ENCODE measurements at places on chromosomes 4 and X. TPM values are rescaled to one million over a fixed set of nuclear protein-coding genes. Genes with fewer than 3 reads are reported as not detected.

- H3K36me3 ChIP-seq, result no peaks in the 10 kb centered on the region
- H3K27ac ChIP-seq, result no peak overlapping the region
- no peak for DNase-seq
- H3K4me3 ChIP-seq, result no peak overlapping the region
These were observed 231.2 kb downstream of the FRAS1 start for GRCh38 chr4:78288327-78288726.

DNA sequence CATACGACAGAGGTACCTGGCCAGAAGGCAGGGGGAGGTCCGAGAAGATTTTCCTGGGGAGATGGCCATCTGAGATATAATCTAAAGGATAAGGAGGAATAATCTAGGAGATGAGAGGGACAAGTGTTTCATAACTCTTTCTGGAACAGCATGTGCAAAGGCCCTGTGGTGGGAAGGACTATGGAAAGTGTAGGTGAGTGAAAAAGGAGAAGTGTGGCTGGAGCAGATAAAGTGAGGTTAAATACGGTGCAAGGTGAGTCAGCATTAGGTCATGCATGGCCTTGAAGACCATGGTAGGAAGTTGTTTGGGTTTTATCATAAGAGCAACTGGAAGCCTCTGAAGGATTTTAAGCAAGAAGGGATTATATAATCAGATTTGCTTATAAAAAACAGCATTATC is 34.6 kb upstream of the MTM1 start:
- H3K27ac ChIP-seq, result no peak overlapping the region
- H3K4me3 ChIP-seq, result no peak overlapping the region
- DNase-seq, result no peak
- no peaks in the 10 kb centered on the region for H3K36me3 ChIP-seq

GRCh38 chr4:111535792-111536191 is 609.5 kb upstream of the FAM241A start:
- no peaks in the 10 kb centered on the region for H3K4me1 ChIP-seq
- no peak overlapping the region for H3K4me3 ChIP-seq
- no peaks in the 10 kb centered on the region for H3K36me3 ChIP-seq
- H3K27ac ChIP-seq, result no peak overlapping the region
- no peaks in the 10 kb centered on the region for H3K27me3 ChIP-seq
- DNase-seq, result no peak

DNA sequence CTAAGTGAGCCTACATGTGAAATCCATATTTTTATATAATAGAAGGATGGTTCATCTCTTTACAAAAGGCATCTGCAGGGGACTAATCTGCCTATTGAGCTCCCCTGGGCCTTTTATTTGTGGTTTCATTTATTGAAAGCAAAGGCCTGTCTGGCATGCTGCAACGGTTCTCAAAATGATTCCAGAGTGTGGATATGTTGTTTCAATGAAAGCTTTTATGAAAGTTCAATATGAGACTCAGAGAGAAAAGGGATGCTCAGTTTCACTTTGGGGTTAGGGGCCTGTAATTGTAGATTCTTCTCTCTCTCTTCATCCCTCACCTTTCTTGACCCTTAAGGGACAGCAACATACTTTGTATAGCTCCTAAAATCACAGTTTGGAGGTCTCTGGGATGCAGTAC is 204.2 kb upstream of the CASK start:
- H3K4me1 ChIP-seq, result peaks cover 3% of the 10 kb centered on the region
- no peaks in the 10 kb centered on the region for H3K36me3 ChIP-seq
- no peak overlapping the region for H3K27ac ChIP-seq
- H3K27me3 ChIP-seq, result no peaks in the 10 kb centered on the region
- no peak overlapping the region for H3K4me3 ChIP-seq
- no peak for DNase-seq

GRCh38 chr4:113637363-113637762 is 124.2 kb downstream of the CAMK2D start:
- H3K27me3 ChIP-seq, result no peaks in the 10 kb centered on the region
- H3K36me3 ChIP-seq, result no peaks in the 10 kb centered on the region
- H3K4me1 ChIP-seq, result no peaks in the 10 kb centered on the region
- H3K4me3 ChIP-seq, result no peak overlapping the region

DNA sequence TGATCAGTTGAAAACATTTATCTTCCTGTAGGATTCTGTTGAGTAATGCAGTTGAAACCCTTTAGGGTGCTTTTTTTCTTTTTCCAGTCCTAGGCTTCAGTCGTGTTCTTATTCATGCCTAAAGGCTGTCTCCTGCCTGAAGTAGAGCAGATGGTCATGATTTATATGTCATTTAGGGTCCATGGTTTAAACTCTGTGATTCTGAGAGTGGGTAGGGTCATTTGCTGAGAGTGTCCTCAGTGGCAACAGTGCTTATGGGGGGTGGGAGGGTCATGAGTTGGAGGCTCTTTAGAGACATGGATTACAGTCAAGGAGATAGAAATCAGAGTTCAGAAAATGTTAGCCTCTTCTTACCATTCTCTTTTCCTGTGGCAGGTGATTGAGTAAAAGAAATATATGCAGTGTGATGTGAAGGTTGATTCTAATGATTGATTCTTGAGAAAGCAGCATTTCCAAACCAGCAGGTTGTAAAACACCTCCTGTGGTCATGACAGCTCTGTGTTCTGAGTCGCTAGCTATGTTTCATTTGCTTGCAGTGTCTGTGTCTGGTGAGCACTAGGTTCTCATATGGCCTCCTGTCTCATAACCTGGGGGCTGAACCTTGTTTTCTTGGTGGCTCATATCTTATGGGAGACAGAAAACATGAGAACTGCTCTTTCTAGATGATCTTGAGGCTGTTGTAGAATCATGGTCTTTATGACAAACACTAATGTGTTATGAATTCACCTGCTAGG is 60.4 kb downstream of the JADE1 start:
- H3K27me3 ChIP-seq, result no peaks in the 10 kb centered on the region
- H3K4me1 ChIP-seq, result no peaks in the 10 kb centered on the region
- H3K27ac ChIP-seq, result no peak overlapping the region
- no peak overlapping the region for H3K4me3 ChIP-seq
- peaks cover 1% of the 10 kb centered on the region for H3K36me3 ChIP-seq

DNA sequence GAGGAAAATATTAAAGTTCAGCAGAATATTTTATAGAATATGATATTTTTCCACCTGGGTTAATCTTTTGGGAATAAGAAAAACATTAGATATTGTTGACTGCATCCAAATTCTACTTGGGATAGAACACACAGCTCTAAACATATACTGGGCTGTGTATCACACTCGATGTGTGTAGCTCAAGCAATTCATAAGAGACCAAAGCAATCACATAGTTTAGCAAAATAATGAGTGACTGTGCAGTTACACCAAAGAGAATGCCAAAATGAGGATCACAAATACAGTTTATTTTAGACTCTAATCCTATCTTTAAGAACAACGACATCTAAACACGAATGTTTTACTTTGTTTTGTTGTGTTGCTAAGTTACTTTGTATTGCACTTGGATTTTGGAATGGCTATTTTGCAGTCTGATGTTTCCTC is 101.2 kb downstream of the CBR4 start:
- H3K27ac ChIP-seq, result no peak overlapping the region
- H3K4me3 ChIP-seq, result no peak overlapping the region

DNA sequence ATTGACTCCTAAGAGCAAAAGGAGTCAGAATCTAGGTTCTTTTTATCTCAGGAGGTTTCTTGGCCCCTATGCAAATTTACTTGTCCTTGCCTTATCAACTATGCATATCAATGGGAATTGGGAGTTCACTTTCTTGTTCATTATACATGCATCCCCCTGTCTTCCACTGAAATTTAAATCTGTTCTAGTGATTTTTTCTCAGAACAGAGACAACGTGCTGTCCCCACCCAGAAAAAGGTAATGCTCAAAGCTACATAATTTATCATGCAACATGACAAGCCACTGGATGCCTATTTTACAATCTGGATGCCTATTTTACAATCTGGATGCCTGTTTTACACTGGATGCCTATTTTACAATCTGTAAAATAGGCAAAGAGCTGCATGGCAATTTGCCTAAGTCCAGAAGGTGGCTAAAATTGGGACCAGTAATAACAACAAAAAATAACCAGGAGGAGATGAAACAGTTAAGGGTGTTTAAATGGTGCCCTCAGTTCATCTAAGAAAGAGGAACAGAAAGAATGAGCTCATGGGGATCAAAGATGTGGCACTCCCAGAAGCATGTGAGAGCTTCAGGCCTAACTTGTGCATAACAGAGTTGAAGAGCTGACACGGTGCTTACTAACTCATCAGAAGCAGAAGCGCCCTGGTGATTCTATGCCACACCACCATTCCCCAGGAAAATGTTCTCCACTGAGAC is 537.8 kb upstream of the BOD1L1 start:
- H3K4me3 ChIP-seq, result no peak overlapping the region
- H3K27ac ChIP-seq, result no peak overlapping the region
- no peaks in the 10 kb centered on the region for H3K27me3 ChIP-seq

DNA sequence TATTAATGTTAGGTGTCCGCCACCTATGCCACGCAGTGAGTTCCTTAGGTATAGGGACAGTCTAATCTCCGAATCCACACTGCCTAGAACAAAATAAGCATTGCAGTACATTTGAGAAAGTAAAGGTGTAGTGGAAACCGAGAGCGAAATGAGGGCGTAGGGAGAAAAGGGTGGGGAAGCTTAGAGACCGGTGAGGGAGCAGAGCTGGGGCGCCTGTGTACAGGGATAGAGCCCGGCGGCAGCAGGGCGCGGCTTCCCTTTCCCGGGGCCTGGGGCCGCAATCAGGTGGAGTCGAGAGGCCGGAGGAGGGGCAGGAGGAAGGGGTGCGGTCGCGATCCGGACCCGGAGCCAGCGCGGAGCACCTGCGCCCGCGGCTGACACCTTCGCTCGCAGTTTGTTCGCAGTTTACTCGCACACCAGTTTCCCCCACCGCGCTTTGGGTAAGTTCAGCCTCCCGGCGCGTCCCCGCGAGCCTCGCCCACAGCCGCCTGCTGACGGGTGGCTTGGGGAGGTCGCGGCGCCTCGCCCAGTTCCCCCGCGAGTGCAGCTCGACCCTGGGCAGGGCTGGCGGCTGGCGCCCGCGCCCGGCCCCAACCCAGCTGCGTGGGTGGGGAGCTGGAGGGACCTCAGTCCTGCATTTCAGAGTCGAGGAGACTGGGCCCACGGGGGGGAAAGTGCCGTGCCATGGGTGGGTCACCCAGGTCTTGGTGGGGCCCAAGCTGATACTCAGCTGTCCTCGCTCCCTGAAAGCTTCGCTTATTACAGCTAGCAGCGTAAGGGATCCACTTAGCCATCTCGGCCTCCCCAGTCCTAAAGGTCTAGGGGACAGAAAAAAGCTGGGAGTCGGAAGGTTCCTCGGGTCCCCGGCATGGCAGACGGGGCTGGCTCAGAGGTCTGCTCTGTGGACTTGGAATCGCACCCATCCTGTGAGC is at the start of gene ANXA3:
ANXA3 (plus strand) TSS at position 351 of the 932 bp plus-strand sequence. CDS start 2,704 bp downstream, outside the sequence.
- H3K4me1 ChIP-seq, result peaks cover 39% of the 10 kb centered on the region
- H3K4me3 ChIP-seq, result peak within 1 kb of the TSS; percentile 59
- no peak for DNase-seq
- H3K27ac ChIP-seq, result peak within 1 kb of the TSS; percentile 93
- no peaks in the 10 kb centered on the region for H3K27me3 ChIP-seq
- H3K36me3 ChIP-seq, result peaks cover 3% of the 10 kb centered on the region

SMIM14 gene
- 13.9 TPM for polyA plus RNA-seq

CSAG3 gene
- not detected for polyA plus RNA-seq

PRR32 gene
- not detected for polyA plus RNA-seq
